ENCODE measurements at places on chromosomes 6 and 20.

DNA sequence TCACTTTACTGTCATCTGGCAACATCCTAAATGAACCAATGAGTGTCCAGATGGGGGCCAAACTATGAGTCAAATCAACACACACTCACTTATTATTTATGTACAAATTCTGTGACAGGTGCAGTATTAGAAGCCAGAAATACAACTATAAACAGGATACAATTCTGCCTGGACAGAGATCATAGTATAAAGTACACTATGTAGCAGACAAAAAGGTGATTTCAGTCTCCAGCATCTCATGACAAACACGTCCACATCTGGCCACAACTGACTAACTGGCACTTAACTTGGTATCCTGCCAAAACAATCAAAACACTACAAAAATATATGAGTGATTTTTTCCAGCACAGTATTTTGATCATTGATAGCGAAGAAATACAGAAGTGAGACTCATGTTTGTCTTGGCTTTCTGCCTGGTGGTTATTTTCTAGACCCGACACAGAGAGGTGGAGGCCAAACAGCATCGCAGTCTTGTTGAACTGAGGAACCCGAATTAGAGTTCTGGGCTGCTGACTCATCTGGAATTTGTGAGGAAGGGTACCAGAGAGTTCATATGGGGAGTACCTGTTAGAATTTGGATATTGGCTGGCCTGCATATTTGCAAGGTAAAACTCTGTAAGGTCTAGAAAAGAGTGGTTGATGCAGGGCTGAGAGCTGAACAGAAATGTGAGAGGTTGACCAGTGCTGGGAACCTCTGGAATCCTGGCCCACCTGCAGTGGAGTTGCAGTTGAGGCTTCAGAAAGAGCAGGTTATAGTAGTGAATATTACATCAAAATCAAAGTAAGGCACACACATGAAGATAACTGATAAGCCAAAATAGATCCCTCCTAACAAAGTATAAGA is 475.2 kb downstream of the PTPRT start:
- no peak for DNase-seq

DNA sequence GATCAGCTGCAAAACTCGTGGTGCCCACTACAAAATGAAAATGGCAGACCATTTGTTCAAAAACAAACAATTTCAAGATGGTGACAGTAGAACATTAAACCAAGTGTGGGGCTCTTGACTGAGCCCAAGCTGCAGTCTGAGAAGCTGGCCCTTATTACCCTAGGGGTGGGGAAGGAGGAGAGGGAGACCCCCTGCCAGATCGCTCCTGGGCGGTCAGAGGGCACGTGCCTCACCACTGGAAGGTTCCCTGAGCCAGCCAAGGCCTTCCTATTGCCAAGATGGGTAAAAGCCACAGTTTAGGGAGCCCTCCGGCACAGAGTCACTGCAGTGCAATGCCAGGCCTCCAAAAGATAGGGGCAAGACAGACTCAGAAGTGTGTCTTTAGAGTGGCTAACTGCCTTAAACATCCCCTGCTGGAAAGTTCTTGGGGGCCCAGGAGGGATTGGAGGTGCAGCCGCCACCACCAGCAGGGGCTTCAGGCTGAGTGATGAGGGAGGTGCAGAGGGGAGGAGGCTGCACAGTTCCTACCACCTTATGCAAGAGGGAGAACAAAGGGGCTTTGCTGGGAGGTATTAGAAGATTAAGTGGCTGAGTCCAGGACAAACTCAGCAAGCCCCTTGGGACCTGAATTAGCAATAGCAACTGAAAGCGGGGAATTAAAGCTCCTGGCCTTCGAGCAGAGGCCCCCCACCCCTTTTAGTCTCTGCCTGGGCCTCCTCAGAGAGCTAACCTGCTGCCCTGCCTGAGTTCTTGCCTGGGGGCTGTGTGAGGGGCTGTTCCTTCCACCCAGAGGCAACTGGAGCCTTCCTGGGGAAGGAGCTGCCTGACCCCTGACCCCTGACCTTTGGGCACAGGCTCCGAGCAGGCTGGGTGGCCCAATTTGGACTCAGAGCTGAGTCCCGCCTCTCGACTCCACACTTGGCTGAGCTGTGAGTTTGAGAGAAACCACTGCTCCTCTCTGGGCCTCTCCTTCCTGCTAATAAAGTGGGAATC is 88.4 kb downstream of the VEGFA start:
- DNase-seq, result no peak

DNA sequence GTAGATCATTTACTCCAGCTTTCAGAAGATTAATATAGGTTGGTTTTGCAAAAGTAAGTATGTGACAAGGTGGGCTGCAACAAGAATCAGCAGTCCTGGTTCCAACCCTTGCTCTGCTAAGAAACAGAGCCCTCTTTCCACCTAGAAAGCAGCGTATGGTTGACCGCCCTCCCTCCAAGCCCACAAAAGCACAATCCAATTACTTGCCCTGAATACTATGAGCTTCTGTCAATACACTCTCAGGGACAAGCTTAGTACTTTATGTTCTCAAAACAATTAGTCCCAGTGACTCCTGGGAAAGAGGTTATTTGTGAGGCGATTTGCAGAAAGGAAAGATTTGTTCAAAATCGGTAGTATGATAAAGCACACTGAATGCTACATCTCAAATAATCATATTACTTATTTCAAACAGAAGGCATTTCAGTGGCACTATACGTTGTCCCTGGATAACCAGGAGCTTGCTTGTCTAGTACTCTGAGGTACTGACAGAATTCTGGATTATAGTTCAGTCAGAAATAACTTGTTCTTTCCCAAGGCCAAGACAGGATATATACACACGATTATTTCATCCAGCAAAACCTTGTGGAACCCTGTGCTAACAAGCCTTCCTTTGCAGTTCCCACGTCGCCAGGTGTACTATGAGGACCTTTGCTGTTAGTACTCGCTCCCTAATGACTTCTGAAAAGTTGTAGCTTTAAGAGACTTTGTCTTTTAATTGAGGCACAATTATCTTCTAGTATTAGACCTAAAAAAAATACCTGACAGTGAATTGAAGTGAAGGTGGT is 96.9 kb upstream of the ADTRP start:
- no peak for DNase-seq

DNA sequence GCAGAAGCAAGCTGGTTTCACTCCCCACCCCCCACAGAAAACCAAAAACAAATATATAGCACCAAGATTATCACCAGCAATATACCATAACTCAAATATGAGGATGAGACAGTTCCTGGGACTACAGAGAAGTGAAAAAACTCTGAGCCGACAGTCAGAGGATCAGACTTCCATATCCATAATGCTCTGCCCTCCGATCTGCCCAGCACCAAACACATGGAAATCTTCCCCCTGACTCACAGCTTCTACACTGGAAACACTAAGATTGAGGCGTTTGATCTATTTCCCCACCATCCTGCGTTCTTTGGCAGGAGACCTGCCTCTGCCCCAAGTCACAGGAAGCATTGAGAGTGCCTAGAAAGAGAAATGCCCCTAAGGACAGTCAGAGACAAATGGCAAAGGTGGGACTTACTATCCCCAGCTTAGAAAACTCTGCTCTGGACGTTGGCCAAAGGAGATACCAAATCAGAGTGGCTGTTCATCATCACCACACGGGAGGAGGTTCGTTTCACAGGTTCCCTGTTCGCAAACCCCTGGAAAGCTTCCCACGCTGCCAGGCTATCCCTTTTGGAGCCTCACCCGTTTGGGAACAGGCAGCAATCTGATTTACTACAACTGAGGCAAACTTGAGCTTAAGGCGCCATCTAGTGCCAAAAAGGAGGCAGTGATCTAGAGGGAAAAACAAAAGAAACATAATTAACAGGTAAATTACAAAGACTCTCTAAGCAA is 48.7 kb upstream of the SRSF6 start:
- DNase-seq, result peak; percentile 44

DNA sequence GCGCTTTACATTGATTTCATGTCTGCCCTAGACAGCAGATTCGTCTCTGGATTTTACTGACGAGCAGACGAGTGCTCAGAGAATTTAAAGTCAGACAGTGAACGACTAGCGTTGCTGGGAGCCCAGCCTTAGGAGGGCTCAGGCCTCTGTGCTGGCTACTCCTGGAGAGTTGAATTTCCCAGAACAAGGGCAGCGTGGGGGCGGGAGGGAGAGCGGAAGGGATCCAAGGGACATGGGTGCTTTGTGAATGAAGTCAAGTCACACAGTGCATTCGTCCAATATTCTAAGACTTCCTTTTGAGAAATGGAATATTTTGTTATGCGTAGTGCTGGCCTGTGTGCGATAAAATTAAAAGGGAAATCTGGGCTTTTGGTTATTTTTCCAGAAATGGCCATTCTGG is 126.5 kb downstream of the MYLK4 start:
- no peak for DNase-seq

GRCh38 chr6:130482645-130483390 is 117.0 kb downstream of the TMEM200A start:
- DNase-seq, result peak; percentile 44

DNA sequence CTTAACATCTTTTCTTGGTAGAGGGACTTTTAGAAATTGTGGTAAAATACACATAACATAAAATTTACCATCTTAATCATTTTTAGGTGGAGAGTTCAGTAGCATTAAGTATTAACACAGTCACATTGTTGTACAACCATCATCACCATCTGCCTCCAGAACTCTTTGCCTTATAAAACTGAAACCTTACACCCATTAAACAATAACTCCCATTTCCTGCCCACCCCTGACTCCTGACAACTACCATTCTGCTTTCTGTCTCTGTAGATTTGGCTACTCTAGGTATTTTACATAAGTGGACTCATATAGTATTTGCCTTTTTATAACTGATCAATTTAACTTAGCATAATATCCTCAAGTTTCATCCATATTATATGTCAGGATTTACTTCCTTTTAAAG is 88.7 kb downstream of the ZHX3 start:
- no peak for DNase-seq

- DNase-seq, result no peak
Observed at GRCh38 chr6:142879076-142879475, 65.9 kb downstream of the HIVEP2 start.

DNA sequence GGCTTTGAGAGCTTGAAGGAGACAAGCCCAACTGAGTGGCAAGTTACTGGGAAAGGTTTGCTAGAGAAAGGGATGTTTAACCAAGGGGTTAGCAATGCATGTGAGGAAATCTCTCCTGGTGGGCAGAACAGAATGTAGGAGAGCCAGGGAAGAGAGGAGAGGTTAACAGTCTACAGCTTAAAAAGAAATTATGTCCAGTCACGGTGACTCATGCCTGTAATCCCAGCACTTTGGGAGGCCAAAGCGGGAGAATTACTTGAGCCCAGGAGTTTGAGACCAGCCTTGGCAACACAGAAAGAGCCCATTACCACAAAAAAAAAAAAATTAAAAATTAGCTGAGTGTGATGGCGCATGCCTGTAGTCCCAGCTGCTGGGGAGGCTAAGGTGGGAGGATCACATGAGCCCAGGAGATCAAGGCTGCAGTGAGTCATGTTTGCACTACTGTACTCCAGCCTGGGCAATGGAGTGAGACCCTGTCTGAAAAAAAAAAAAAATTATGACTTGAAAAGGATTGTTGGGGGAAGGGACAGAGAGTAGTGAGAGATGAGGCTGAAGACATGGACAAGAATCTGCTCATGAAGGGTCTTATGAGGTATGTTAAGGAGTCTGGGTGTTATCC is 264.9 kb downstream of the TBC1D7 start:
- DNase-seq, result peak; percentile 29

- no peak for DNase-seq
Observed at GRCh38 chr6:119942078-119942752, 592.7 kb upstream of the MAN1A1 start.

GRCh38 chr20:4052554-4052953 is 37.2 kb upstream of the RNF24 start:
- DNase-seq, result no peak

GRCh38 chr6:68728159-68728979 is 93.3 kb downstream of the ADGRB3 start:
- DNase-seq, result peak; percentile 63

GRCh38 chr6:40164345-40164755 is 230.1 kb upstream of the MOCS1 start:
- no peak for DNase-seq

DNA sequence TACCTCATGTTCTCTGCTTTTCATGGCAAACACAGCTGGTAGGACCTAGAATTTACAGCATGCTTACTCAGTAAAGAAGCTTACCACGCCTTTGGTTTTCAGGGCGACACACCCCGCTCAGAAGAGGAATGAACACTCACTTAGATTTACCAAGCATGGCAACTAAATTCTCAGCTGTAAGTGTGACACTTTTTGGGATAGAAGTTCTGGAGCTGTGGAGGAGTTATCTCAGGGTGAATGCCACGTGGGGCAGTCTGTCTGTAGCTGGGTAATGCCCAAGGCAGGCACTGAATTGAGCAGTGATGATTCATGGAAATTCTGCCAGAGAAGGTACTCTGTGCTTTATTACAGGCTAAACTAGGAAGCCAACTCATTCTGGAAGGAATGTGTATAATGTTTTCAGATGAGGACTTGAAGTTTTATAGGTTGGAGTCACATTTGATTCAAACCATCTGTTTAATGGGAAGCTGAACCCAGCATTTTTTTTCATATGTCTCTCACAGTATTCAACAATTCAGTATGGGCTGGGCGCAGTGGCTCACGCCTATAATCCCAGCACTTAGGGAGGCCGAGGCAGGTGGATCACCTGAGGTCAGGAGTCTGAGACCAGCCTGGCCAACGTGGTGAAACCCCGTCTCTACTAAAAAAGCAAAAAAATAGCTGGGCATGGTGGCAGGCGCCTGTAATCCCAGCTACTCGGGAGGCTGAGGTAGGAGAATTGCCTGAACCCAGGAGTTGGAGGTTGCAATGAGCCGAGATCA is 3.5 kb upstream of the PRIM2 start:
- no peak for DNase-seq

GRCh38 chr6:105932440-105932839 is 153.7 kb upstream of the PRDM1 start:
- no peak for DNase-seq

DNA sequence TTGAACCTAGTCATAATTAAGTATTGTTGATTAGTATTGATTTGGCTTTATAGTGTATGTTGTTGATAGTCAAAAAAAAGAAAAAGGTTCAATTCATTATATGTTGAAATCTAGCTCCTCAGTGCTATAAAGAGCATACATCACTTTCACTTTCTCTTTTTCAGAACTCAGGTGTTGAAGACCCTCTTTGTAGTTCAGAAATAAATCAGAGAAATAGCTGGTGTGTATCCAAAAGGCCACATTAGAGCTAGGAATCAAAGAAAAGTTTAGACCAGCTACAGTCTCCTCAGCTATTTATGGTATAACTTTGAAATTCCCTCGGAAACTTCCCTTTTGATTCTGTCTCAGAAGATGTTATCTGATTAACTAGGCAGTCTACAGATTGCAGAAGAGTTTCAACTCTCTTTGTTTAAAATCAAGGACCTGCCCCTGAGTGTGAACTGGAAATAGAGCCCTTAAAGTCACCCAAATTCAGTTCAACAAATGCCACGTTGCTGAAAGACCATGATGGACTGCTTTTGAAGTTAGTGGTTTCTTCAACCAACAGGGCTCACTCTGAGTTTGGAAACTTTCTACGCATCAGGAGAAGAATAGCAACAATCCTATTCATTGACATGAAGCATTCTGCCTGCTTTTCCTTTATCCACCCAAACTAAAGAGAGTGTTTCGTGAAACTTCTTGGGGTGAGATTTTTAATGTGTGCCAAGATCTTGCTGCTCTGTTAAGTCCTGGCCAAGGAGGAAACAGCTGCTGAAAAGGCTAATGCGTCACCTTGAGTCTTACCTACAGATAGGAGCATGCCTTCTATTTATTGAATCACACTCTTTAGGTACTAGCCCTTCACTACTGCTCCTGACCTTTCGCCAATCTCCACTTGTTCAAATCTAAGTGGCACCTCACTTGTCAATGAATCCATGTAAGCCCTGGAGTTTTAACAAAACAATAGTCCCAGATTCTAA is 111.7 kb downstream of the TNFRSF21 start:
- DNase-seq, result peak; percentile 5
